ENCODE measurements at places on chromosomes 7 and 10.

DNA sequence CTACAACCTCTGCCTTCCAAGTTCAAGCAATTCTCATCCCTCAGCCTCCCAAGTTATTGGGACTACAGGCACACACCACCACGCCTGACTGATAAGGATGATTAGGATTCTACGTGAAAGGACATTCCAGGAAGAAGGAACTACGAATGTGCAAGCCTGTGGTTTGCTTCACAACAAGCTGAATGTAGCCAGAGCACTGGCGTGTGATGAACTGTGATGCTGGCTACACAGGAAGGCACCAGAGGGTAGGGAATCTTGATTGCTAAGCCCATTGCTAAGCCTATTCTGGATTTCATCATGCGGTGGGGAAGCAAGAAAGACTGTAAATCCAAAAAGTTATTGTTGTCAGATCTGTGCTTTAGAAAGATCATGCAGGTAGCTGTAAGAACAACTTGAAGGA, 72.3 kb upstream of the SRRM3 start:
- no peak for ATAC-seq

- ATAC-seq: peak; percentile 97
Measured at GRCh38 chr7:30740417-30741181, 11.3 kb upstream of the INMT start.

DNA sequence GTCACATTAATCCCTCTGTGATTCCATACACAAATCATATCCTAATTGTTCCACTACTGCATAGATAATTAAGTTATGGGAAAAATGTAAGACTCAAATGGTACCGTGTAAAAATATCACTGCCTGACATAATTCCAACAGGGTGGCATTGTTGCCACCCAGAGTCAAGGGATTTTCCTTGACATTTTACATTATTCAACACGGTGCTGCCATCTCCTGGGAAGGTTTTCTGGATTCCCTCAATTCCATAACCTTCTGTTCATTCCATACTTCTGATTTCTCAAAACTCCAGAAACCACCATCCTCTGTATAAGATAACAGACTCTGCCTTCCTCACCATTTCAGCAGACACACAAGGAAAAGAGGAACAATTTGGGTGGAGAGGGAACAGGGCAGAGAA, 495.9 kb downstream of the XPNPEP1 start:
- ATAC-seq: no peak

- ATAC-seq: no peak
Measured at GRCh38 chr7:17342756-17343155, 44.3 kb downstream of the AHR start.

GRCh38 chr10:115624448-115624847, 531.3 kb downstream of the ATRNL1 start:
- no peak for ATAC-seq

- no peak for ATAC-seq
Measured at GRCh38 chr10:121007264-121007663, 156.1 kb downstream of the WDR11 start.

- no peak for ATAC-seq
Measured at GRCh38 chr7:95056107-95056739, 148.8 kb downstream of the PPP1R9A start.

DNA sequence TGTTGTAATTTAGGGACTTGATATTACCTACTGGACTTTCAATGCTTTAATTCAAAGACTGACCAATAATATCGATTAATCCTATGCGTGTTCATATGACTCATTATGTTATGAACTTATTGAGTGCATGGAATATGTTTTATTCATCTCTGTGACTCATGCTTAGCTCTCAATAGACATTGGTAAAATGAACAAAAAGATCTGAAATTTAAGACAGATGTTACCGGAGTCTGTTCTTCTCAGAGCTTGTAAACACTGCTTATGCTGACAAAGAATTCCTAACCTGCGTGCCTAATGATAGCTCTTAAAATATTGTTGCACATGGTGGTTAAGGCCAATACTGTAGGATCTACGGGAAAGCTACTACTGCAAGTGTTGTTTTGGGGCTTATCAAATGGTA, 131.5 kb upstream of the ACBD5 start:
- ATAC-seq: no peak

DNA sequence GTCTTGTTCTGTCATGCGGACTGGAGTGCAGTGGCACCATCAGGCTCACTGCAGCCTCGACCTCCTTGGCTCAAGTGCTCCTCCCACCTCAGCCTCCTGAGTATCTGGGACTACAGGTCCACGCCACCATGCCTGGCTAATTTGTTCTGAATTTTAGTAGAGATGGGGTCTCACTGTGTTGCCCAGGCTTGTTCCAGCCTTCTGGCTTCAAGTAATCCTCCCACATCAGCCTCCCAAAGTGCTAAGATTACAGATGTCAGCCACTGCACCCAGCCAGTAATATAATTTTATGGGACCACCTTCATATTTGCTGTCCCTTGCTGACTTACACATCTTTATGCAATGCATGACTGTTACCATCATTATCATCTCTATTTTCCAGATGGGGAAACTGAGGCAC, 1.5 kb upstream of the HSPB1 start:
- no peak for ATAC-seq

DNA sequence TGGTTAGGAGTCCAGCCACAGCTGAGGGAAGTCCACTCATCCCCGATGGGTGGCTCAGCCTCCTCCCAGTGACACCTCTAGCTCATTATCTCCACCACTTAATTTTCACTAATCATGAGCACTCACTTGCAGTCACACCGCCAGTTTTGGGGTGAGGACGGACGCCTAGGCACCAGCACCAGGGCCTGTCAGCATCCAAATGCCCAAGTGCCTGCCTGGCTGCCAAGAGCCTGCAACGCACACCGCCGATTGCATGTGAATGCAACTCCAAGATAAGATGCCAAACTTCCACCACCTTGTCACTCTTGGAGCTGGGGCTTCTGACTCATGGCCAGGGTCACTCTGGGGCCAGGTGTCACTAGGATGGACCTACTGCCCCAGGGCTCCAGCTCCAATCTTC, 24.4 kb upstream of the SMARCD3 start:
- no peak for ATAC-seq

- no peak for ATAC-seq
Measured at GRCh38 chr7:28433699-28434219, 21.4 kb downstream of the CREB5 start.

- peak; percentile 43 for ATAC-seq
Measured at GRCh38 chr7:156927571-156928405, 21.7 kb upstream of the NOM1 start.

- no peak for ATAC-seq
Measured at GRCh38 chr7:137999496-138000080, 2.3 kb downstream of the CREB3L2 start.

Measured in esophagus mucosa (tissue), 1 donor.